A673 (cell line): ENCODE measurements at places on chromosomes 16 and 17. TPM values are rescaled to one million over a fixed set of nuclear protein-coding genes. Genes with fewer than 3 reads are reported as not detected.

- DNase-seq: no peak
Measured at GRCh38 chr17:76548378-76549214, 8.8 kb downstream of the PRCD start.

DNA sequence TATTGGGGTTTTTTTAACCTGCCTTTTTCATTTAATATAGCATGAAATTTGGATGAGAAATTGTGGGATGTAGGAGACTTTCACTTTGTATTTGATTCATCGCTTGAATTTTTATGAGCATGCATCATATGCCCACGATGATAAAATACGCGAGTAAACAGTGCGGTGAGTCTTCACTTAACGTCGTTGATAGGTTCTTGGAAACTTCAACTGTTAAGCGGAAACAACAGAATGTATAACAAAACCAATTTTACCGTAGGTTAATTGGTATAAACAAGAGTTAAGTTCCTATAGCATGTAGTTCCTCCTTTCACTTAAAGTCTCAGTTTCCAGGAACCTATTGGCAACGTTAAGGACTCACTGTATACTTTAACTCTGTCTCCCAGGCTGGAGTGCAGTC is 28.7 kb downstream of the MMP15 start:
- no peak for DNase-seq

- no peak for DNase-seq
Measured at GRCh38 chr16:85605912-85606841, 6.9 kb upstream of the GSE1 start.

- DNase-seq: no peak
Measured at GRCh38 chr16:66891797-66892196, 11.5 kb downstream of the PDP2 start.

DNA sequence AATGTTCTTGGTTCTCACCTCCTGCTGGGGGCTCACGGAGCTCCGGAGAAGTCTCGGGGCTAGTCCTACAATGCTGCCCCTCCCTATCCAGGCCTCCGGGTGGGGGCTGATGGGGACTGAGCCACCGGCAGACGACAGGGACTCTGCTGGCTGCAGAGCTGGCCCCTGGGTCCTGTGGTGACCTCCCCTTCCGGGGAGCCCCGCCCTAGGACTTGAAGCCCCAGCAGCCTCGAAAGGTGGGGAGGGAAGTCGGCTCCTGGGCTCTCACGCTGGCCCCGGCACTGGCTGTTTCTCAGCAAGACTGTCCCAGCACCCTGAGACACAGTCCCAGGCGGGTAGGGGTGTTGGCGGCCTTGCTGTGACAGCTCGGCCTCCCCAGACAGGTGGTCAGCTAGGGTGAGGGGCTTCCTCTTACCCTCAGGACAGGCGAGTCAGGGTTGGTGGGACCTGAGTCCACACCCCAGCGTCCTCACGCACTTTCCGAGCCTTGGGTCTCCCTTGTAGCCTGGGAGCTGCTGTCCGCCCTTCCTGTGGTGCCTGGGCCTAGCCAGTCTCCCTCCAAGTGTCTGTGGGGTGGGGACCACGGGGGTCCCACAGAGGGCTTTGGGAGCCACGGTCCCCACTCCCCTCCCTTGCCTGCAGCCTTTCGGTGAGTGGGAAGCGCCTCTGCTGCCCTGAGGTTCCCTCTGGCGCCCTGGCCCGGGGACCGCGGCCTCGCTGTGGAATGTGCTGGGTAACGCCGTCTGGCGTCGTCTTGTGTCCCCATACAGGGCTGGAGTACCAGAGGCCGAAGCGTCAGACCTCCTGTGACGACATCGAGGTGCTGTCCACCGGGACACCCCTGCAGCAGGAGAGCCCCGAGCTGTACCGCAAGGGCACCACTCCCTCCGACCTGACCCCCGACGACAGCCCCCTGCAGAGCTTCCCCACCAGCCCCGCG is 76.6 kb downstream of the KLHDC4 start:
- DNase-seq: no peak

DNA sequence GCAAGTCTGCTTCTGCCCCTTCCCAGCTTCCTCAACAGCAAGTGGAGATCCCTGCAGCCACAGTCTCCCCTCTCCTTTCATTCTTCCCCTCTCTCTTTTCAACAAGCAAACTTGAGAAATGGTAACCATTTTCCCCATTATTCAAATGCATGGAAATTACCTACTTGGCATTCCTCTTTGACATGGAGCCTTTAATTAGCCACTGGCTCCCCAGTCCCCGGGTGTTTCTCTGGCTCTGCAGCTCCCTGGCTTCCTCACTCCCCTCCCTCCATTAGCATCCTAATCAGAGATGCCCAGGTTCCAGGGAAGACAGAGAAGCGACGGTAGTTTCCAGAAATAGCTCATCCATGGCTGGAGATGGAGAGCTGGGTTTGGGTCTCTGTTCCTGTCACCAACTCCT is 116.0 kb downstream of the CCT6B start:
- no peak for DNase-seq

DNA sequence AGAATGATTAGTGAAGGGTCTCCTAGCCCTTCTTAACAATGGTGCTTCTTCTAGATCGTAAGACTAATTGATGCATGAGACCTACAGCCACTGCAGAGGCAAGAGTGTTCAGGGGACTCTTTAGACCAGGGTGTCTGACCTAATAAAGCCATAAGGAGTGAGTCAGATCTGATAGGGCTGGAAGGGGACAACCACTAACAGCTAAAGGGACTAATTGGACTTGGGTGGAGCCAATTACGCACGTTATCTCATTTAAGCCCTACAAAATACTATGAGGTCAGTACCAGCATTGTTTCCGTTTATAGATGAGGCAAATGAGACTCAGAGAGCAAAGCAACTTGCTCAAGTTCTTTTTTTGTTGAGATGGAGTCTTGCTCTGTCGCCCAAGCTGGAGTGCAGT is 14.5 kb upstream of the RNF222 start:
- no peak for DNase-seq

GRCh38 chr17:56681561-56682266 is 88.2 kb downstream of the NOG start:
- DNase-seq: no peak

- peak; percentile 6 for DNase-seq
Measured at GRCh38 chr17:5380491-5381135, 38.8 kb downstream of the NUP88 start.

ABCA10 gene
- total RNA-seq: 0.42 and 0.47 TPM in 2 replicates

ZNF469 gene
- 0.09 and 0.11 TPM in 2 replicates for total RNA-seq

SAP30BP gene
- 98.1 and 114 TPM in 2 replicates for total RNA-seq

RAB11FIP4 gene
- 2.4 and 4.1 TPM in 2 replicates for total RNA-seq

ZDHHC7 gene
- total RNA-seq: 42.5 and 43.5 TPM in 2 replicates

MEIOB gene
- 0.48 and 0.62 TPM in 2 replicates for total RNA-seq
